ENCODE measurements at places on chromosomes 3 and 15.

DNA sequence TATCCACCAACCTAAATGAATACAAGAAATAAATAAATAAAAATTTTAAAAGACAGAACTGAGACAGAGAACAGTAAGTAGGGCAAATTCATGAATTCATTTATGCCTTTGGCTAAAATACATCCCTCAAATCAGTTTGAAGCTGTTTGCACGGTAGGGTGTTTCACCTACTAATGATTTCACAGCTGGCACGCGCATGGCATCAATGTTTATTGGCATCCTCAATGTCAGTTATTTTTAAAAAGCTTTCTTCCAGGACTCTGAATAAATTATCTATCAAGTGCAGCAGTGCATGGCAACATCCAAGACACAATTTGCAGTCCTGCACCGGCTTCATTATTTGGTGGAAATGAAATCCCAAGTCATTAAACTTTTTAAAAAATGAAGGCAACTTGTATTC is 985.2 kb upstream of the ROBO1 start:
- no peak for DNase-seq

GRCh38 chr3:120848503-120848902 is 59.5 kb upstream of the STXBP5L start:
- DNase-seq, result no peak

GRCh38 chr3:170584585-170585007 is 1.3 kb downstream of the SLC7A14 start:
- DNase-seq, result no peak

DNA sequence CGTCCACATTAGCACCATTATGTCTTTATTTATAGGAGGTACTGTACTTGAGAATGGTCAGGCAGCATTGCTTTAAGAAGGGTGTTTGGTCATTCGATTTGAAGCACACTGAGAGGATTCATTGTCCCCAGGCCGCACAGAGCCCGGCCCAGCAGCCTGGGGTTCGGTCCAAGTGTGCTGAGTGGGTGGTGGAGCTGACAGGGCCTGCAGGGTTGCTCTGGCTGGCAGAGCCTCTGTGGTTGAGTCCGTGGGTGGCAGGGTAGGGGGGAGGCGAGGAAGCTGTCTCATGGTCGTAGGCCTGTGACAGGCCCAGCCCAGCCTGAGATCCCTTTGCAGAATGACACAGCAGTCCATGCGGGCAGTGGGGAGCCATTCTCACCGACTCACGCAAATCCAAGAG is 227.7 kb upstream of the TOPAZ1 start:
- DNase-seq, result no peak

DNA sequence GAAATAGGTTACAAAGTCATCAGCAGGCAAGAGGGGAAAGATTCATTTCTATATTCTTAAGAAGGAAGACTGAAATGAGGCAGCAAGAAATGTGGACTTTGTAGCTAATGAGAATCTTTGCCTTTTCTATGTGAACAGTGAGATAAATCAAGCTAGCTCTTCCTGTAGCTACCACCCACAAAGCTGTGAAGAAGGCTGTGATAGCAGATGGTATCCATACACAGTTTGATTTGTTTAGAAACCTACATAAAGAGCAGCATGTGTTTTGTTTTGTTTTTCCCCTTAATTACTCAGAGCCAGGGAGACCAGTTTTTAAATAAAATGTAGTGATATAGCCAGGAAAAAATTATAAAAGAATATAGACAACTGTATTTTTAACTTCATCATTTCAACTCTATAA is 45.5 kb downstream of the TEX9 start:
- DNase-seq, result no peak

DNA sequence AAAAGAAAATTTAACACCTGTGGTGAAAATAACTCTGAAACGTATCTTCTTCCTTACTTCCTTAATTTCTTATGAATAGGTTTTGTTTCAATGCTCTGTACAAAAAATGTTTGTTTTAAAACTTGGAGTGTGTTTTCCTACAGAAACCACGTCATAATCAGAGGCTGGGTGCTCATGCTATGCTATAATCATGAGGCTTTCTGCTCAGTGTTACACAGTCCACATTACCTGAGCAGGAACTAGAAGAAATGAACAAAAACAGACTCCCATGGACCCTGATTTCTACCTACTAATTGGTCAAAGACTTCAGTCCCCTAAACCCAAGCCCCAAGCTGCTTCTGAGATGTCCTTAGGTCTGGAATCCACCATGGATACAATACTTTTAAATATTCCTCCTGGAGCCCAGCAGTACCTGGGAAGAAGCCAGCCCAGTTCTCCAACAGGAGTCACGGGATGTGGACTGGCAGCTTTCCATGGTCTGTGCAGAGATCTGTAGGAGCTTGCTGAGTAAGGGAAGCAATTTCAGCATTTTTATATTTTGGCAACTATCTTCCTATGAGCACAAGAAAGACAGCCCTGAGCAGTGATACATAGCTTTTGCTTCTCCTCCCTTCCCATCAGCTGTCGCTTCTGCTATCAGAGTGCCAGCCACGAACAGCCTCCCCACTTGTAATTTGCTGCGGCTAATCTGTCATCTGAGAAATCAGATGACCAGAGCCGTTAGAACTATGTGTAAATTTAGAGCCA is 65.6 kb downstream of the WDR72 start:
- DNase-seq, result no peak

DNA sequence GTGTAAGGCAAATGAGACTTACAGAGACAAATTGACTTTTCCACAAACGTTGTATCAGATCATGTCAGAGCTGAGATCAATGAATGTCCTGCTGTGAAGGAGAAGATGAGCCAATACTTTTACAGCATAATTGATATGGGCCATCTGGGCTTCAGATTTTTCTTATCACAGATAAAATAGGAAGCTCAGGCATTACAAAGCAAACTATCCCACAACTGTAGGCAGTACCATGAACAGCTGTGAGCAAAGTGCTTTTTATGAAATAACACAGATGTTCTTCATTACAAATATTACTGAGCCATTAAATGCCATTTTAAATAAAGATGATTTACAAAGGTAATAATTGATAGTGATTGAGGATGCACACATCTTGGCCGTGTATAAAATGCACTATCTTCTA is 852.3 kb downstream of the OTOL1 start:
- no peak for DNase-seq

DNA sequence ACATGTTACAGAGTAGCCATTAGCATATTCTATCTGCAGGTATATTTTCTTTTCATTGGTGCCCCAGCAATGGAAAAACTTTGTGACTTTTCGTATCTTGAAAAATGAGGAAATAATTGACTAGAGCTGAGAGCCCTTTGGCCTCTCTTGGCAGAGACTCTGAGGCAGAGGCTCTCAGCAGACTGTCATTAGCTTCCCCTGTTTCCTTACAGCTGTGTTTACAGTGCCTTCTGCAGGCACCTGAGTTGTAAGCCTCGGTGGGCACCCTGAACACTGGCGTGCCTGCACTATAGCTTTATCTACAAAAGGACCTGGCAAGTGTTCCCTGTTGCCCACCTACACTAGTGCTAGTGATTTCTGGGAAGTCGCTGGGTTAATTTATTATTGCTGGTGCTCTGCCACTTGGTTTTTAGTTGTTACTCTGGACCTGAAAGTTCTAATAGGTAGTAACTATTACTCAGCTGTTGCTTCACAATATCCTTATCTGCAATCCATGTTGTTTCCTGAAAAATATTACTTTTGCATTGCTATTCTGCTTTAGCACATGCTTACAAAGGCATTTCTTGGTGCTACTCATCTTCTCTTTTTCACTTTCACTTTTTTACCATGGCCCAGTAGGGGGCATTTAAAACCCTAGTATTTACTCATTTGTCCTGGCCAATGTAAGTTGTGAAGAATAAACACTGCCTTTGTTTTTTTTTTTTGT is 7.8 kb upstream of the GPR171 start:
- no peak for DNase-seq

- no peak for DNase-seq
These were observed 84.6 kb downstream of the GBE1 start for GRCh38 chr3:81676706-81677456.

GRCh38 chr15:78392430-78392829 is 45.6 kb upstream of the IREB2 start:
- no peak for DNase-seq

DNA sequence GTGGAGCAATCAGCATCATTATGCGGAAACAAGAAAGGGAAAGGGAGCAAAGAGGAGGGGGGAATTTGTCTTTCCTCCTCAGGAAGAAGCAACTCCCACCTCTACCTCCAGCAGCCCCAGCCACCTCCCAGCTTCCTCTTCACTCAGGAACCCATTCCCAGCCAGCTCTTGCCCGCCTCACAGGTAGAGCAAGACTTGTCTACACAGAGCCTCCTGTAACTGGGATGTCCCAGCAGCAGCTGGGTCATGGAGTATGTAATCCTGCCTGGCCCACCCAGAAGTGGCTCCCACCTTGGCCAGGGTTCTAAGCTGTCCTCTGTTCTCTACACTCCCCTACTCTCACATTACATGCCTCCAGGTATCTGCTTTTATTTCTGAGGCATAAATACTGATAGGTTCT is 14.0 kb downstream of the IGDCC3 start:
- DNase-seq, result no peak
